ENCODE measurements at places on chromosomes 16 and 17.

- peak; percentile 39 for DNase-seq
Measured at GRCh38 chr17:62626719-62627218, 701 bp upstream of the MRC2 start.

DNA sequence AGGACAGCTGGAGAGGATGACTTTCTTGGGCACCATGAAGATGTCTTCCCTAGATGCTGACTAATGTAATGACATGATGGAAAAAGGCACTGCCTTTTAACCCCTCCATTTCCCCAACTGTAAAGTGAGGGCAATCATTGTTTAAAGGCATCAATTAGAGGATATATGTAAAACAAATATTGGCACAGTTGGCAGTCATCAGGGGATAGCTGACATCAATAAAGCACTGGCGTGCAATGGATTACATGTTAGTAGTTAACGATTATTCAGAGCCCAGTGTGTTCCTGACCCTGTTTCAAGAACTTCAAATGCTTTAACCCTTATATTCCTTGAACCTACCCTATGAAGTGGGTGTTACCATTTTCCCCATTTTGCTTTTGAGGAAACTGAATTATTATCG is 100.7 kb downstream of the TMEM114 start:
- no peak for DNase-seq

GRCh38 chr16:65499566-65499965 is 377.7 kb upstream of the CDH11 start:
- DNase-seq, result no peak

DNA sequence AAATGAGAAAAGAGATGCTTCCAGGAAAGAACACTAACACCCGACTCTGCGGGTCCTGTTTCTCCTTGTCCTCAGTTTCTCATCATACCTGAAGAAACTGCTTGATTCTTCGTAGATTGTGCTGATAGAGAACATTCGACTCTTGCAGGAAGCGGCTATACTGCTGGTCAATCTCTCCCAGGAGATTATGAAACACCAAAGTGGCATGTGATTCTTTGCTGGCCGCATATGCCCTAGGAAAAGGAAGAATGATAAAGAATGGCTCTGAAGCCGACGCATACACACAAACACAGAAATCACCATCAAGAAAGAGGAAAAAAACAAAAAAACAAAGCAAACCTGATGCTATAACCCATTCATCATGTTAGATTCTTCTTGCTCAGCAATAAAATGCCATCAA is 41.8 kb downstream of the STAT3 start:
- no peak for DNase-seq

GRCh38 chr17:56158915-56159825 is 5.9 kb downstream of the ANKFN1 start:
- no peak for DNase-seq

DNA sequence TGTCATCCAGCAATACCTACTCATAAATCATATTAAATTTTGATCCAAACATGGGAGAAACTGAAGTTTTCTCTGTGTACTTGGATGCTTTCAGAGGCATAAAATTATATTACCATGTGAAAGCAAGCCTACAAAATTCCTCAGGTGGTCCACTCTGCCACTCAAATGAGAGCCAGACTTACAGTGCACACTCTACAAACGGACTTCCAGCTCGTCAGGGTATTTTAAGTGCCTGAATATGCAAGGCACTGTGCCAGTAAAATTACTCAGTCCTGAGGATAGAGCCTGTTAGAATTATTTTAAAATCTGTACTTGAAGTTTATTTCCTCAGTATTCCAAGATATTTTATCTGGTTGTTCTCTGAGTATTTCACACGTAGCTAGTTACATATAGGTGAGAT is 54.5 kb downstream of the TENT4B start:
- DNase-seq, result no peak

DNA sequence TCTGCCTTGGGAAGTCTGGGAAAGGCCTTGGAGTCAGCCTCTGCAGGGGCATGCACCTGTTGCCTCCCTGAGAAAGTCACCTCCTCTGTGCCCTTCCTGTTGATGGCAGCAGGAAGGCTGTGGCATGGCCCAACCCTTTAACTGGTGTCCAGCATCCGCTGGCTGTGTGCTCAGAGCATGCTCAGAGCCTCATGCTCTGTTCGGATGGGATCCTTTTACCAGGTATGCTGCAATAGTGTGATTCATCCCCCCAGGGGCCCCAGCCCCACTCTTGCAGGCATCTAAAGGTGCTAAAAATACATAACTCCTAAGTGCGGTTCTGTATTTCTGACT is 24.9 kb downstream of the KLHL36 start:
- no peak for DNase-seq

- no peak for DNase-seq
Measured at GRCh38 chr16:86986809-86987487, 330.2 kb downstream of the C16orf95 start.

DNA sequence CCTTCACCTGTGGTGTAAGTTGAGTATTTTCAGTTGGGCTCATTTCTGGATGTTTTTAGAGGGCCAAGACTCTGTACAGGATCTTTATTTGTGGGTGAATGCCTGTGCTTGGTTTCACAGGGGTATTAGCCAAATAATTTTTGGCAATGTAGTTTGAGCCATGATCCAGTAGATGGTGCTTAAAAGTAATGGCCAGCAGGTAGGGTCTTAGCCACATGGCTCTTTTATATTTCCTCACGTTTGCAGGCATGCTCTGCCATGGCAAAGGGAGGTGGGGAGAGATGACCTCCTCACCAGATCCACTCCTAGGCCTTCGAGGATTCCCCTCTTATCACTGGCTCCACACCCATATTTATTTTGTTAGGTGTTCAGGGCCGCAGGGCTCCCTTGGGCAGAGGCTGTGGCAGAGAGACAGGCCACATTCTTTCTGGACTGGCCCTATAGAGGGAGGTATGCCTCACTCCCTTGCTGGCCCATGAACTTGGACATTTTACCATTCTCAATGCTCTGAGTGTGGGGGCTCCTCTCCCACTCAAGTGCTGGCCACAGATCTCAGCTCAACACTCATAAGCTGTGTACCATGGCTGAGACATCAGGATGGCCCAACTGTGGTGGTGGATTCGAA is 417.1 kb downstream of the XYLT1 start:
- DNase-seq, result no peak

GRCh38 chr17:55842405-55843158 is 91.7 kb downstream of the PCTP start:
- DNase-seq, result no peak
